ENCODE measurements at places on chromosomes 4 and X.

DNA sequence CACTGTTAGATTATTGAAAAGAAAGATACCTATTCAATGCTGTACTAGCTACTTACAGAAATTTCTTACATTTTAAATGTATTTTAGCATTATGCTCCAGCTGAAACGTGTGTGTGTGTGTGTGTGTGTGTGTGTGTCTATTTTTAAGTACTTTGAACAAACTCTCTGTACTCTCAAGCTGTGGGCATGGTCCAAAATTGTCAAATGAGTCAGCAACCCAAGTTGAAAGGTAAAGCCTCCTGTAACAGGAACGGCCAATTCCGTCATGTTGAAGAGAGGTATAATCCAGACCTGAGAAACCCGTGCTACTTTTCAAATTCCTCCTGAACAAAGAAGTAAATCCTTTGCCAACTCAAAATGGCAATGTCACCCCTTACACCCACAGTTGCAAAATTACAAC is 20.5 kb downstream of the MAOB start:
- no peak for DNase-seq

GRCh38 chr4:171561419-171561818 is 251.8 kb upstream of the GALNTL6 start:
- DNase-seq, result no peak

GRCh38 chrX:1094566-1095333 is 117.7 kb downstream of the CRLF2 start:
- DNase-seq, result no peak

- DNase-seq, result no peak
Measured at GRCh38 chr4:53563824-53564223, 27.5 kb downstream of the LNX1 start.

- no peak for DNase-seq
Measured at GRCh38 chrX:14449773-14450172, 79.6 kb upstream of the GLRA2 start.
